ENCODE measurements at places on chromosomes 4 and X.

DNA sequence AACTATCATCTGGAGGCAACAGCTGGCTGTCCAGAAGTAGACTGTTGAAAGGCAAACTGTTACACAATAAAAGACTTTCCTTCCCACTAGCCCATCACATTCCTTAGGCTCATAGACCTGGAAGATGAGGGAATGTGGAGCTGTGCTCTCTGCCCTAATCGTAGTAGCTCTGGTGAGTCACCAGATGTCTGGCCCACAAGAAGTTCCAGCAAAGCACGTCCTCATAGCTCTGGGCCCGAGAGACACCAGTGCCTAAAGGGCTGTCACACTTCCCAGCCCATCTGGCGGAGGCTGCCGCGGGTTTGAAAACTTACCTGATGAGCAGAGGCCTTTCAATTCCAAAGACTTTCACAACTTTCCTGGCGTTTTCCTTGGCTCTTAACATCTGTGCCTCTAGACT lies 81.7 kb upstream of the STOX2 start:
- no peak for DNase-seq

DNA sequence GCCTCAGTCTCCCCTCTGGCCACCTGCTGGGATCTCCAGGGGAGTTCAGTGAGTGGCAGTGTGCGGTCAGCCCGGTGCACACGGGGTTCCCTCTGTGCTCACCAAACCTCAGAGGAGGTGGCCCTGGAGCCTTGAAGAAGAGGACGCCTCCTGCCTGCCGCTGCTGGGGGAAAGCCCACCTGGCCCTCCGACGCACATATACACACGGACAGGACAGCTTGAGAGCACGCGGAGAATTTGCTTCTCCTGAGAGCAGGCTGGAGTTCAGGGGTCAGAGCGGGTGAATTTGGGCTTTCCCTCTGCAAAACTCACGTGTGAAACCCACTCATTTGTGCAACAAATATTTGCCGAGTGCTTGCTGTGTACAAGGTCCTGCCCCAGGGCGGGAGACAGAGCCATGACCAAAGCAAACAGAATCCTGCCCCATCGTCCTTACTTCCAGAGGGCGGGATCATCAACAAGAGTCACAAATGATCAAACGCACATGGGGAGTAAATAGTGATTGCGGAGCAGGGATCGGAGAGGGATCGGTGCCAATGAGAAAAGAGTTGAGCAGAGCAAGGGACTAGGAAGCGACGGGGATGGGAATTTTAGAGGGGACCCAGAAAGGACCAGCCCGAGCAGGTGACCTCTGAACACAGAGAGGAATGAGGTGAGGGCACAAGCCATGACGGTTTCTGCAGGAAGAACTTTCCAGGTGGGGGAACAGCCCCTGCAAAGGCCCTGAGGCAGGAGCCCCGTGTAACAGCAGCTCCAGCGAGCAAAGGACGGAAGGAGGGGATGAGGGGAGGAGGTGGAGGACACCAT lies 17.6 kb downstream of the BLOC1S4 start:
- DNase-seq: no peak

- no peak for DNase-seq
Observed at GRCh38 chrX:23012162-23012561, 12.4 kb downstream of the DDX53 start.

- DNase-seq: no peak
Observed at GRCh38 chr4:164614999-164615398, 138.9 kb upstream of the SMIM31 start.

- DNase-seq: no peak
Observed at GRCh38 chrX:65522739-65523372, 11.7 kb downstream of the LAS1L start.

DNA sequence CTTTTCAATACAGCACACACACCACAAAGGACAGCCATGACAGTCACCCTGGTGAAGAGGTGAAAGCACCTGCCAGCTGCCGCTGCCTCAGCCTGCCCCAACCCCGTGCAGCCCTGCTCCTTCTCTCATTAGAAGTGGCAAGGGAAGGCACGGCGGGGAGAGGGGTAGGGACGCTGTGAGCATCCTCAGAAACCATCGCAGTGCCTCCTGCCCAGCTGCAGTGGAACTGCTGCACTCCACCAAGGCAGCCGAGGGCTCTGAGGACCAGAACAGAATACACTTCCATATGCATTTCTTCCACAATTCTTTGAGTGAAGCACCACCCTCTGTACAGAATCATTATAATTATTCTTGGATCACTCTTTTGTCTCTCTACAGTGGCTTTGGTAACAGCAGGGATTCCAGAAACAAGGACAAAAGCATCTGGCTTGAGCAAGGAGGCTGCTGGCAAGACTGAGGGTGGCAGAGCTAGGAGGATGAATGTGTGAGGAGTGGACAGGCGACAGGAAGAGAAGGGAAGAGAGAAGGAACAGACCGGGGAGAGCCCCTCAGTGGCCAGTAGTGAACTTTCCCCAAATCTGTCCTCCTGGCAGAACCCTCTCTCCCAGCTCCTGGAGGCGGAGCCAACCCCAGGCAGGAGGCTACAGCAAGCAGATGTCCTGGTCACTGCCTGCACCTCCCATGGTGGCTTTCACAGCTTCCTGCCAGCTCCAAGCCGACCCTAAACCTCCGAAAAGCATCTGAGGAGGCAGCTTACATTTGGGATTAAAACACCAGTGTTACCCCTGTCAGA lies 73.2 kb downstream of the MTNR1A start:
- DNase-seq: no peak

GRCh38 chr4:124708517-124709300 lies 3.8 kb downstream of the ANKRD50 start:
- no peak for DNase-seq

DNA sequence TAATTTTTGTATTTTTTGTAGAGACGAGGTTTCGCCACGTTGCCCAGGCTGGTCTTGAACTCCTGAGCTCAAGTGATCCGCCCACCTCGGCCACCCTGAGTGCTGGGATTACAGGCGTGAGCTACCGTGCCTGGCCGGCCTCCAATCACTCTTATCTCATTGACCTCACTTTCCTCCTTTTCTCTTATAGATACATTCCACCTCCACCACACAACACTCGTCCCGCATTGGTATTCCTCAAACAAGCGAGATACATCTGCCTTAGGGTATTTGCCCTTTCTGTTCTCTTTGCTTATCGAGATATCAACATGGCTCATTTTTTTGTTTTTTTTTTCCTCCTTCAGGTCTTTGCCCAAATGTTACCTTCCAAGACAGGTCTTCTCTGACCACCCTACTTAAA lies 1.8 kb upstream of the PRPS1 start:
- DNase-seq: no peak

GRCh38 chr4:72566464-72566972 lies 2.5 kb downstream of the ADAMTS3 start:
- no peak for DNase-seq

GRCh38 chr4:56164907-56165306 lies 216.2 kb downstream of the CEP135 start:
- peak; percentile 33 for DNase-seq

DNA sequence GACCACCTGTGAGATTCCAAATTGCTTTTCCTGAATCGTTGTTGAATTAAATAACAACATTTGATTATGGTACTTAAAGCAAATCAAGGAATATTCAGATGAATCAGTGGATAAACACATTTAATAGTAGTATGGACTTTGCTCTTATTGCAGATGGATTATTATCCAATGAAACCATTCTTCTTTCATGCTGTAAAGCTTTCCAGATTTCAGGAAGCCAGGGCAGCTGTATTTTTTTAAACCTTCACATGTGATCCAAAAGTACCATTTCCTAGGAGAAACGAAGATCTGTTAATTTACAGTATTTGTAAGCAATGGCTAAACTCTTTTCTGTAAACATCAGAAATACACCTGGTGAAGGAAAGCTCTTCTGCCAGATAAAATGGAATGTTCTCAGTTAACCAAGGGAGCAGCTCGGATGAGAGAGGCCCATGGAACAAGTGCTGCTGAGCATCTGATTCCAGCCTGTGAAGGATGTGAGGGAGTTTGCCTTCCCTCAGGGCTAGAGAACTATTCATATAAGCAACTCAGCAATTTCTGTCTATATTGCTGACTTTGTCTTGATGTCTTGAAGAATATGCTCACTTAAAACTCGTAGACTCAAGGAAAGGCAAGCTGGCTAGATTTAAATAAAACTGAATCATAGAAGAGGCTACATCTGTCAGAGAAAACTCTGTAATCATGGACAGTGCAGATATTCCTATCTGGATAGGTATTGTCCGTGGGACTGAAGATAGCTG lies 94.4 kb upstream of the LIMCH1 start:
- no peak for DNase-seq

DNA sequence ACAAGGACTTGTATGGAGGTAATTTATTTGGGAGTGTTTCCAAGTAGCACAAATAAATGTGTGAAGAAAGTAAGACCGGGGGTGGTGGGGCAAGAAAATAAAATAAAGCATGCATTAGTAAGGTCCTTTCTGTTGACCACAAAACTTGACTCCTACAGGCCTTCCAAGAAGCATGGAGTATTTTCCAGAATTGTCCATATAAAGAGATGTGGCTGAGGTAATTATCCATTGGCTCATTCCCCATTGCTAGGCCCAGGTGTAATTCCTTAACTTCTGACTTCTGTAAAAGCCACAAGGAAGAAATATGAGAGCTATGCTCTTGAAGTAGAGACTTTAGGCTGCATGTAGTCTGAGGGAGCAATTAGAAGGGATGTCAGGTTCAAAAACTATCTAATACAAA lies 430.5 kb upstream of the PABPC4L start:
- DNase-seq: no peak

DNA sequence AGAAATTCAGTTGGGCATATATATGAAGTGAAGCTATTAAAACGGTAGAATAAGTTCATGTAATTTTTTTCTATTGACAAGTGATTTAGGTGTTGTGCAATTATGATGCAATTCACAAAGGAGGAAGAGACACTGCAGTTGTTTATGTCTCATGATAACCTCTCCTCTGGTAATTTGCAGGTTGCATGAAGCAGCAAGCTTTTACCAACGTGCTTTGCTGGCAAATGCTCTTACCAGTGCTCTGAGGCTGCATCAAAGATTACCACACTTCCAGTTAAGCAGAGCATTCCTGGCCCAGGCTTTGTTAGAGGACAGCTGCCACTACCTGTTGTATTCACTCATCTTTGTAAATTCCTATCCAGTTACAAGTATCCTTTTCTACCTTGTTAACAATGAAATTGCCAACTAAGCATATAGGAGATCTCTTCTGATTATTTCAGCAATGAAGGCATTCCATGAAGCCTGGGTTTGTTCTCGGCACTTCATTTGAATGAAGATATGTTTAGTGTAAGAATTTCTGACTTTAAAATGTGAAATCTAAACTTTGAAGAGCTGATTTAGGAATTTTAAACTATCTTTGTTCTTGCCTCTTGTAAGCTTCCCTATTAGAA lies 3.9 kb downstream of the TMEM33 start:
- DNase-seq: no peak

DNA sequence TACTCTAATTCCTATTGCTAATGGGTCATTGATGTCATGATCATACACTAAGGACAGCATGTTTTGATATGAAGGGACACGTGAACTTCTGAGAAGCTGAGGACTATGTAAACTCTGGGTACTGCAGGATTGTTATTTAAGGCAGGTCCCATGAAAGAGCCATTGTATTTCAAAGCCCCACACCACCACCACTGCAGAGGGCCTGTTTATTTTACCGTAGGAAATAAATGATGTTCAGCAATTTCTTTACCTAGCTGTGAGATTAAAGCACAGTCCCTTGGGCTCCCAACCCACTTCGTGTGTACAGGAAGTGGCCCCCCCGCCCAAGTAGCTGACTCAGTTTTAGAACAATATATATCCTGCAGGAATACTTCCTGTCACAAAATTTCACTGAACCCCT lies 89.8 kb upstream of the ACSL4 start:
- DNase-seq: no peak

DNA sequence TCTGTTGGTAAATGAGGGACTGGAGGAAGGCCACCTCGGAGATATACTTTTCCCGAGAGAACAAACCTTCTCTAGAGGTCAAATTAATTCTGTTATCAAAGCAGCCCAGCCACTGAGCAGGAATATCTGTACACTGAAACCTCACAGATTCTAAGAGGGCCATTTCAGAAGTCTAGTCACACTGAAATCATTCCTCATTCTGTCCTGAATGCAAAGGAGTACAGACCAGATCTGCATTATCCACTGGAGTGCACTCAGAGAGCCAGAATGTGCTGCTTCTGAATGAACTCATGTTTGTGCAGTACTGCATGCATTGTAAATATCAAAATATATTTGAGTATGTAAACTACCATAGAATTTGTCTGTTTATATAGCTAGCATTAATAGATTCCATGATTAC lies 278.3 kb upstream of the FSTL5 start:
- no peak for DNase-seq

DNA sequence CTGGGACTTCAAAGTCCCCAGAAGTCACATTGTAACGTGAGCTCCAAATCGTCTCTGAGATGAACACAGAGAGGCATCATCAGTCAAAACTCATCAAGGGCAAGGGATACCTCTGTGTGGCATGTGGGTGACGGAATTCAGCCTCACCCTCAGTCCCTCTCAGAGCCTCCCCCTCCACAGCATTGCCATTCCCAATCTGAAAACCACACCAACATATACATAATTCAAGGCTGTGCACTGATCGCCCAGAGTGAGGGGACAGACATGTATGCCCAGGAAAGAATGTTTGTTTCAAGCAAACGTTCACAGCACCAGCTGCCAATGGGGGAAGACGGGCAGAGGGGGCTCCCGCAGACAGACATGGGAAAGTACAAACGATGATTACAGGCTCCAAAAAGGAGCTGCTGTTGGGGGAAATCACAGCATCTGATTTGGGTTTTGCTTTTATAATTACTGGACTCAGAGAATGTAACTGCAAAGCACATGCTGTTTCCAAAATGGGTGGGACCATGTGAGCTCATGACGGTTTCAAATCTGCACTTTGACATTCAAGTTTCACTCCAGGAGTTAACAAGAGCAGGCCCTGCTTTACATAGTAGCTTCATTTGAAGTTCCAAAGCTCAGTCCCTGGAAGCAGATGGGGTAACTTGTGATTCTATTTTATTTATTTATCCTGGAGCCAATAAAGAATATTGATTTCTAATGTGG lies 88.3 kb downstream of the CLCN4 start:
- no peak for DNase-seq

DNA sequence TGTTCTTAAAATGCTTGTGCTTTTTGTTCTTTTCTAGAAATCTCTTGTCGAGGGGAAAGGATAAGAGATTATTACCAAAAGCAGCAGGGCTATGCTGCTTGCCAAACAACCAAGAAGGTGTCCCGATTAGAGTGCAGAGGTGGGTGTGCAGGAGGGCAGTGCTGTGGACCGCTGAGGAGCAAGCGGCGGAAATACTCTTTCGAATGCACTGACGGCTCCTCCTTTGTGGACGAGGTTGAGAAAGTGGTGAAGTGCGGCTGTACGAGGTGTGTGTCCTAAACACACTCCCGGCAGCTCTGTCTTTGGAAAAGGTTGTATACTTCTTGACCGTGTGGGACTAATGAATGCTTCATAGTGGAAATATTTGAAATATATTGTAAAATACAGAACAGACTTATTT lies 81.5 kb upstream of the PACRGL start:
- DNase-seq: peak; percentile 32
